Mucosa of gallbladder (tissue), 1 donor: ENCODE measurements at places on chromosomes 1 and 21. TPM values are rescaled to one million over a fixed set of nuclear protein-coding genes. Genes with fewer than 3 reads are reported as not detected.

- DNase-seq = no peak
Measured at GRCh38 chr1:54977533-54978297, 2.7 kb upstream of the TMEM61 start.

DNA sequence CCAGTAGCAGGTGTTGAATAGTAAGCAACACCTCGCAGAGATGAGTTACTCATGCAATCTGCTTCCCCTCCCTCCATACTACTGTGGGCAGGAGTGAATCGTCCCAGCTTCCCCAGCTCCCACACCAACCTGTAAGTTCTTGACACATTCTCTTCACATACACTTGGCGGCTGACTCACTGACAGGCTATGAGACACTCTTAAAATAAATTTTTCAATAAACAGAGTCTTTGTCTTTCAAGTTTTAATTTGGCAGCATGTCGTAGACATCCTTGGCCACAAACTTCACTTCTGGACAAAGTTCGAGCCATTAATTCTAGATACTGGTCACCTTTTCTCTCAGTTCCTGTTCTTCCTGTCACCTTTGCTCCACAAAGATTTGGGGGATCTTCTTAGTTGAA lies 290.7 kb downstream of the TM2D1 start:
- no peak for DNase-seq

- no peak for DNase-seq
Measured at GRCh38 chr21:45022348-45022675, 52.1 kb upstream of the ADARB1 start.

DNA sequence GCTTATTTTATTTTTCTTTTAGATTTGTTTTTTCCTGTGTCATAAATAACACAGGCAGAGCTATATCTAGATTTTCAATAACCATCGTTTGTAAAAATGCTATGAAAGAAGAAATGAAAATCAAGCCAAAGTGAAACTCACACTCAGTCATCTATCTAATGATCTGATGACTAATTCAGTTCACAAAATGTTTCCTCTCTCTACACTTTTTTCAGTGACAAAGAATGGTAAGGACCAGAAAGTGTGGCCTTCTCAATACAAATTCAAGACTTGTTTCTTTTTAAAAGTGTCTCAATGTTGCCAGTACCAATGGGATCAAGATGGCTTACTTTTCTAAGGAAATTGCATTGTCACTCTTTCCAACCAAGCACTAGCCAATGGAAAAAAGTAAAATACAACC lies 282.8 kb upstream of the PKN2 start:
- no peak for DNase-seq

- peak; percentile 58 for DNase-seq
Measured at GRCh38 chr21:41726970-41727783, 39.7 kb downstream of the RIPK4 start.

Gene EVA1B
- total RNA-seq = 30.3 TPM

DNA sequence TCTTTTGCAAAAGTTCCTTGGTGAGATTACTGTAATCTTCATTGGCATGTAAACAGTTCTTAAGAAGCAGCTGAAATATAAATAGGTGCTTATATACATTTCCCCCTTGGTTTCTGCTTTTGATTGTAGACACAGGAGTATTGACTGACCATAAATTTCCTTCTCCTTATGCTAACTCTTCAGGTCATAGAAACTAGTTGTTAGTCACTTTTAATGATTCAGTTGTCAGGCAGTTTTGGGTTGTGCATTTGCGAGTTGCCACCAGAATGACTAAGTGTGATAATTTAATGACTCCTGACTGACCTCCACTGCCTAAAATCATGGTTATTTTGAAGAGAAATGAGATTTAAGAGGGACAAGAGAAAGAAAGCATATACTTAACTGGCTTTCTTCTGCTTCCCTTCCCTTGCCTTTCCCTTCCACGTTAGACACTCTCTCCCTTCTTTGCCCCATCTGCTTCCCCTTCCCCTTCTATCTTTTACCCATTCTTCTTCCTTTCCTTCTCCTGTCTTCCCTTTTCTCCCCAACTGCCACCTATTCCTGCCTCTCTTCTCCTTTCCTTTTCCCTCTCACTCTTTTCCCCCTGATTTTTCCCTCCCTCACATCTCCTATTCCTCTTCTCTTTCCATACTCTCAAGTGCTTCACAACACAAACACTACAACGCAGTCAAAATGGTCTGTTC lies 12.3 kb downstream of the ZMPSTE24 start:
- DNase-seq = no peak
